ENCODE measurements at places on chromosomes 7 and 10.

DNA sequence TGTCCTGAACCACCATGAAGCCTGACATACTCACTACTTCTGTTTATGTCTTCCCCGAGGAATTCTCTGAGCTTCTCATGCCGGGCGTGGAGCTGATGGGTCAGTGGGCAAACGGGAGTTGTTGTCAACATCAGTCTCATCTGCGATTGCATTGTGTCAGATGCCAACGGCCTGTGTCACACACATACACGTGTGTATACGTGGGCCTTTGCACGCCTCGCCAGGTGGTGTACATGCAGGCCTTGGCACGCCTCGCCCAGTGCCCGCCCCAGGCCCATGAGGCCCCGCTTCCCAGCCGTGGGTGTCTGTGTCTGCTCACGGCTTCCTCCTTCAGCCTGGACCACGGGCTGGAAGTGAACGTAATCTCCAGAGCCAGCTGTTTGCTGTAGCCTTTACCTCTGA lies 7.5 kb upstream of the CSGALNACT2 start:
- no peak for DNase-seq

DNA sequence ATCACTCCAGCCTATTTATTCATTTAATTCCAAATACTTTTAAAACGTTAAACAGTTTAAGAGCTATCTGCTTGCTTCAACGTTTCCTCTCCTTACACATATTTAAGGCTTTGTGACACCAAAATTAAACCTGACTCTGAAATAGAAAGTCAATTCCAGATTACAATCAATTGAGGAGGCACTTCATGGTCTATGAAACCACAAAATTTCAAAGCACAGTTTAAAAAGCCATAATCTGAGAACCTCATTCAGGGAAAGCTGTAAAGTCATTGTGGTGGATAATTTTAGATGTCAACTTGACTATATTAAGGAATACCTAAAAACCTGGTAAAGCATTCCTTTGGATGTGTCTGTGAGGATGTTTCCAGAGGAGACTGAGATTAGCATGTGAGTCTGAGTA lies 6.2 kb downstream of the SNX13 start:
- no peak for DNase-seq

GRCh38 chr10:34728361-34728760 lies 86.7 kb downstream of the PARD3 start:
- no peak for DNase-seq

DNA sequence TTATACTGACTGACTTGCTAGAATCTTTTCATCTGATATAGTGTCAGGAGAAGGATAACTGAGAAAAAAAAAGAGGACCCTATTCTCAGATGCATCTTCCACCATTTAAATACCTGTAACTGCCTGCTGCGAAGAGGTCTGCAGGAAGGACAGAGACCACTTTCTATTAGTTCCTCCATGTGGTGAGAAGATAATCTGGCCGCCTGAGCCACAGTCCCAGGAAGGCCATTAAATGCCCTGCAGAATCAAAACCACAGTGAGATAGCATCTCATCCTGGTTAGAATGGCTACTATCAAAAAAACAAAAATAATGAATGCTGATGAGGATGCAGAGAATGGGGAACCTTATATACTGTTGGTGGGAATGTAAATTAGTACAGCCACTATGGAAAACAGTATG lies 19.9 kb upstream of the IFIT1B start:
- DNase-seq = no peak

GRCh38 chr7:36686499-36686898 lies 37.8 kb downstream of the AOAH start:
- DNase-seq = peak; percentile 73

DNA sequence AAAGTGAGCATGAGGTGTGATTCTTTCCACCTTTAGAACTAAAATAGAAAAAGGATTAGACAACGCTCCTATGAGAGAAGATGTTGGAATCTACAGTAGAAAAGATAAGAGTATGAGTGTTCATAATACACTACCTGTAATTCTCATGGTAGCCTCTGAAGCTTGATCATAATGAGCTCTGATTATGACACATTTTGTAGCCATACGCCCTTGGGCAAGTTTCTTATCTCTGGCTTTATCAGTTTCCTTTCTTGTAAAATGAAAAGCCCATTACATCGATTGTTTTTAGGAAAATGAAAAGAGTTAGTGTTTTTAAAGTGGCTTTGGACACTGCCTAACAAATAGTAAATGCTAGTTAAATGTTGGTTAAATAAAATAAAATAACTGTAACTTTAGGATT lies 22.4 kb upstream of the PRSS58 start:
- no peak for DNase-seq

DNA sequence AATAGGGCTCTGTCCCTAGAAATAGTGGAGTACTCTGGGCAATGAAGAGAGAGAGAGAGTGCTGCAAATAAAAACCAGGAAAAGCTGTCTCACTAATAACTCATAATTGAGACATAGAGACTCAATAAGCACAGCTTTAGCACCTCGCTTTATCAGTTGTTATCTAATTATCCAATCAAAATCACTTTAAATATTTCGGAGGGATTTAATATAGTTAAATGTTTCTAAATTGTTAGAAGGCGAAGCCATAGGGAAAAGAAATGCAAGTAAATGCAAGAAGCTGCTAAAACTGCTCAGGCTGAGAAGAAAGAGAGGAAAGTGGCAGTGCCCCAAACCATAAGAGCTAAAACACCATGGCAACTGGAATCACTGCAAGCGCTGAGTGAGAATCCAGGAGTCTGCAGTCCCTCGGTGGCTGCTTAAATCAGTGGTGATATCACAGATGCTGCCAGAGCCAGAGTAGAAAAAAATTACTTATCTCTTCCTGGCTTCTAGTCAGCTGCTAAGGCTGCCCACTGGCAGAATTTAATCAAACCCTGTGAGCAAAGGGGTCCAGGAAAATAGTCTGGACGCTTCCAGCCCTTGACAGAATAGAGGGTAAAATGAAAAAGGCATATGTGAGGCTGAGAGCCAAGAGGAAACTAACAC lies 150.4 kb upstream of the CHRM2 start:
- no peak for DNase-seq

DNA sequence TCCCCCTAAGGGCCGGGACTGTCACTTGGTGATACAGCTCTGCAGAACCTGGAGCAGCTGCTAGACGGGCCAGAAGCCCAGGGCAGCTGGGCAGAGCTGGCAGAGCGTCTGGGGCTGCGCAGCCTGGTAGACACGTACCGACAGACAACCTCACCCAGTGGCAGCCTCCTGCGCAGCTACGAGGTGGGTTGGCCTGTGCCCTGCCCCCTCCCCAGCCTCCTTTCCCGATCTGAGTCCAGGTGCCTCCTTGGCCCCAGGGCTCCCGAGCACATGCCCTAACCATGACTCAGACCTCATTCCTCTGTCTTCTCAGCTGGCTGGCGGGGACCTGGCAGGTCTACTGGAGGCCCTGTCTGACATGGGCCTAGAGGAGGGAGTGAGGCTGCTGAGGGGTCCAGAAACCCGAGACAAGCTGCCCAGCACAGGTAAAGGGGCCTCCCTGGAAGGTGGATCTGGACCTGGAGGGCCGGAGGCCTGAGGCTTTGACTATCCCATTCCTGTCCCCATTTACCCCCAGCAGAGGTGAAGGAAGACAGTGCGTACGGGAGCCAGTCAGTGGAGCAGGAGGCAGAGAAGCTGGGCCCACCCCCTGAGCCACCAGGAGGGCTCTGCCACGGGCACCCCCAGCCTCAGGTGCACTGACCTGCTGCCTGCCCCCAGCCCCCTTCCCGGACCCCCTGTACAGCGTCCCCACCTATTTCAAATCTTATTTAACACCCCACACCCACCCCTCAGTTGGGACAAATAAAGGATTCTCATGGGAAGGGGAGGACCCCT lies 6.4 kb downstream of the NFKB2 start:
- DNase-seq = no peak

GRCh38 chr7:108251700-108252099 lies 121.5 kb upstream of the LAMB4 start:
- no peak for DNase-seq

GRCh38 chr10:94042001-94042833 lies 48.5 kb downstream of the PLCE1 start:
- no peak for DNase-seq

- no peak for DNase-seq
These were observed 81.3 kb upstream of the ZNF438 start for GRCh38 chr10:31112961-31113360.

GRCh38 chr10:6579904-6580278 lies at the start of gene PRKCQ:
Gene PRKCQ (minus strand): TSS chr10:6580276. CDS start chr10:6515135, 65,141 bp downstream.
- no peak for DNase-seq

DNA sequence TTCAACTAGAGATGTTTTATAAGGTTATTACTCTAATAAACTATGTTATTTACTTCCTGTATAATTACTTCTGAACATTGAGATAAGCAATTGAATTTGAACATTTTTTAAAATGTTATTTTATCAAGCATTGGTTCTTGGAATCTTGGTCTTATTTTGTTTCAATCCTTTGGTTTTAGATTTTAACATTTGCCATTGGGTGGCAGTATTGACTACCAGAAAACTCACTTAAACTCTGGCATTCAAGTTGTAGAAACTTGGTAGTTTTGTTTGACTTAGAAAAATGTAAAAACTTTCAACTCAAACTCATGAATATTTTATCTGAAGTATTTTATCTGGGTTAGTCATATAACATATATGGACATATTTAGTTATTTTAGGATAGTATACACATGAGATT lies 48.1 kb downstream of the ATRNL1 start:
- DNase-seq = no peak

DNA sequence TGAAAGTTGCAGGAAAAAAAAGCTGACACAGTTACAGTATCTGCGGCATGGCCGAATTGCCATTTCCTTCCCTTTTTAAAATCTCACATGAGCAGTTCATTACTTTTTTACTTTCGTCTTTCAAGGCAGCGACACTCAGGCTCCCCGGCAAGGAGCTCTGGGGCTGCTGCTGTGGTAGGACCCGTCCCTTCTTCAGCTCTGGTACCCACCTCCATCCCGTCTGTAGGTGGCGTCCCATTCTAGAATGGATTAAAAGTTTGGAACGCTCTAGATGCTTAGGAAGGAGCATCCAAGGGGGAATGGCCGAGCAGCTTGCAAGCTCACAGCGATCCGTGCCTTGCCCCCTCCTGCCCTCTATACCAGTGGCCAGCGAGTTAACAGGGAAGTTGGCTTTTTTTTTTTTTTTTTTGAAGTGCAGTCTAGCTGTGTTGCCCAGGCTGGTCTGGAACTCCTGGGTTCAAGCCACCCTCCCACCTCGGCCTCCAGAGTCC lies 22.8 kb upstream of the TTYH3 start:
- DNase-seq = peak; percentile 15

GRCh38 chr10:97991871-97992270 lies 38.5 kb downstream of the CRTAC1 start:
- no peak for DNase-seq

Data from stimulated activated CD4-positive, alpha-beta T cell treated with anti-CD3 and anti-CD28 coated beads, Interleukin-15, amount 100 ng/mL, for 24 hours (primary cell).